ENCODE measurements at places on chromosomes 5 and 9.

- peak; percentile 14 for DNase-seq
Measured at GRCh38 chr5:36073595-36074216, 7.0 kb upstream of the UGT3A2 start.

- peak; percentile 31 for DNase-seq
Measured at GRCh38 chr9:104092875-104093600, 1.1 kb upstream of the SMC2 start.

DNA sequence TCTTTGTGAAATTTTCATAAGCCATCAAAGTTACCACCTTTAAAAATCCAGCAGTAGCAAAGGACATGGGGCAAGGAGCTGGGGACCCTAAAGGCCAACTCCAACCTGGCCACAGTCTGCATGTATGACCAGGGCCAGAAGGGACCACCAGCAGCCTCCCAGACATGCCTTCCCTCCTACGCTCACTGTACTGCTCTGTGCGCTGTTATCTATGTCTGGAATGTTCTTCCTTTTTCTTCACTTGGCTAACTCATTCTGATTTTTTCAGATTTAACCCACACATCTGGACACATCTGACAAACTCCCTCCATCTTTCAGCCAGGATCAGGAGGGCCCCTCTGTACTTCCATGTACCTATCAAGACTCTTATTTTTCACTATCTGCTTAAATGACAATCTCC is 47.6 kb upstream of the TRAF1 start:
- DNase-seq = peak; percentile 46

DNA sequence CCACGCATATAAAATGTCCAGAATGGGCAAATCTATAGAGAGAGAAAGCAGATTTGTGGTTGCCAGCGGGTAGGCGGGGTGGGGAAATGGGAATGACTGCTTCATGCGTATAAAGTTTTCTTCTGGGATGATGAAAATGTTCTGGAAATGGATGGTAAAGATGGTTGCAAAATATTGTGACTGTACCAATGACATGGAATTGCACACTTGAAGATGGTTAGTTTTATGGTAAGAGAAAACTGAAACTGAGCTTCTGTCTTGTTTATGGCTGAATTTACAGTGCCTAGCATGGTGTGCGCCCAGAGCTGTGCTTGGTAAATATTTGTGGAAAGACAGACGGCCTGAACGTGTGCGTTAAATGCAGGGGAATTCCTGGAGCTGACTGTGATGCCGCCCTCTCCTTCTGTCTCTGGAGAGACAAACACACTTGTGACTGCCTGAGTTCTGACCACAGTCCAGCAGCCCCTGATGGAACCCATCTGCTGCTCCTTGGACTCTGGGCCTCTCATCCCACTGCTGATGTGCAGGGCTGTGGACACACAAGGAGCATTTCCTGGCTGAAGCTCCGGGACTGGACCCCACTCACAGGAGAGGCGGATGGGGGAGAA is 8.6 kb upstream of the PTGES start:
- peak; percentile 76 for DNase-seq
